ENCODE measurements at places on chromosomes 6 and 20.

DNA sequence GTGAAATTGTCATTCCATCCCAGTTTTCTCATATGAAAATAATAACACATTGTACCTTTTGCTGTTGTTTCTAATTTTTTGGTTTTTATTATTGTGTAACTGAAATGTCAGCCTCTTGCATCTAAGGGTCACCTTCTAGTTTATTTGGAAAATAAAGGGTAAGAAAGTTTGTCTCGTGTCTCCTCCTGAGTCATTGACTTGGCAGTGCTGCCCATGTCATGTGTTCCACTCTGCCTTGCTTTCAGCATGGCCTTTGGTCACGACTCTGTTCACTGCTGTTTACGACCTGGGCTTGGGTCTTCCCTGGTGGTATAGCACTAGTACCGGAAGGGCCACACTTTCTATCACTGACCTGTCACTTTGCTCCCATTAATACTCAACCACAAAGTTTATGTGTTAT, 171.4 kb upstream of the RSPO3 start:
- no peak for DNase-seq

- no peak for DNase-seq
Observed at GRCh38 chr20:1813101-1813529, 82.1 kb upstream of the SIRPA start.

- DNase-seq = no peak
Observed at GRCh38 chr20:59560588-59561227, 43.6 kb upstream of the PHACTR3 start.

DNA sequence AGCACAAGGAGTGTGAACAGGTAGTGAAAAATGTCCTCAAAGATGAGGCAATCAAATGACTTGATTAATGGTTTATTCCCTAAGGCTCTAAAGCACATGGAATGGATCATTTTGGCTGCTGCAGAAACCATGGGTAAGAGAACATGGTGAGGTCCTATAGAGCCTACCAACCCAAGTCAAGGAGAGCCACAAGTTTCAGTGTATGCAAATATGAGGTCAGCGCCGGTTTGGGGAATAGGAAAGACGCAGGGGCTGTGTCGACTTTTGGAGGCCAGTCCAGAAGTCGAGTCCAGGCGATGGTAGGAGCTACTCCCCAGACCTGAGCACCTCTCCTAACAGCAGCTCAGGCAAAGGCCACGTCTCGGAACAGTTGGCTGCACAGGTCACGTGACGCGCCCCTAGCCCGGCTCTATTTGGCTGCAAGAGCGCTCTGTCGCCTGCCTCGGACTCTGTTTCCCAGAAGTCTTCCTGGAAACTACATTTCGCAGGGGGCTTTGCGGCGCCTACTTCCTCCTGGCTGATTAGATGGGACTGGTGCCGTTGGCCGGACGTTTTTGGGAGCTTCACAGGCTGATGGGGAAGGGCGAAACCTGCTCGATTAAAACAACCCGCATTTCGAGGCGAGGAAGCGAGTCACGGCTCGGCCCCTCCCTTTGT, 74.4 kb upstream of the CHD6 start:
- DNase-seq = peak; percentile 27

- no peak for DNase-seq
Observed at GRCh38 chr6:24060982-24061754, 64.8 kb upstream of the NRSN1 start.

DNA sequence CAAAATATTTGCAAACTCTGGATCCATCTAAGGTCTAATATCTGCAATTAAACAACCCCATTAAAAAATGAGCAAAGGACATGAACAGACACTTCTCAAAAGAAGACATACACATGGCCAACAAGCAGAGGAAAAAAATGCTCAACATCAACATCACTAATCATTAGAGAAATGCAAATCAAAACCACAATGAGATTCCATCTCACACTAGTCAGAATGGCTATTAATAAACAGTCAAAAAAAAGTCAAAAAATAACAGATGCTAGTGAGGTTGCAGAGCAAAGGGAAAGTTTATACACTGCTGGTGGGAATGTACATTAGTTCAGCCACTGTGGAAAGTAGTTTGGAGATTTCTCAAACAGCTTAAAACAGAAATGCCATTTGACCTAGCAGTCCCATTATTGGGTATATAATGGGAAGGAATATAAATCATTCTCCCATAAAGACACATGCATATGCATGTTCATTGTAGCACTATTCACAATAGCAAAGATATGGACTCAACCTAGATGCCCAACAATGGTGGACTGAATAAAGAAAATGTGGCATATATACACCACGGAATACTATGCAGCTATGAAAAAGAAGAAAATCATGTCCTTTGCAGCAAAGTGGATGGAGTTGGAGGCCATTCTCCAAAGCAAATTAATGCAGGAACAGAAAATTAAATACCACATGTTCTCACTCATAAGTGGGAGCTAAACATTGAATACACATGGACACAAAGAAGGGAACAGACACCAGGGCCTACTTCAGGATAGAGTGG, 9.1 kb downstream of the ZNFX1 start:
- DNase-seq = no peak

GRCh38 chr6:159279790-159280277, 110.6 kb downstream of the FNDC1 start:
- no peak for DNase-seq

GRCh38 chr6:91506509-91506908, 919.6 kb upstream of the MAP3K7 start:
- DNase-seq = no peak

DNA sequence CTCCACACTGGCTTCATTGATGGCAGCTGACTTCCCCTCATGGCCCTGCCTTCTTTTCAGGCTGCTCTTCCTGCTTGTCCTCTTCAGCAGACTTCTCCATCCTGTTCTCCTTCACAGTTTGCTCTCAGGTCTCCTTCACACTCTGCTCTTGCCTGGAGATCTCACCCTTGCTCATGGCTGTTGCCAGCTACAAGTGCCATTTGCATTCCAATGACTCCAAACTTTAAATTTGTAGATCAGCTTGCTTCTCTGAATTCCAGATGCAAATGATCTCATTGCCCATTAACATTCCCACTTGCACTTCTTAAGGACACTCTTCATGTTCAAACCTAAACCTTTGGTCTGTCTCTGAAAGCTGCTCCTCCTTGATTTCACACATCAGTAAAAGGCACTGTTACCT, 343.0 kb downstream of the QKI start:
- no peak for DNase-seq

DNA sequence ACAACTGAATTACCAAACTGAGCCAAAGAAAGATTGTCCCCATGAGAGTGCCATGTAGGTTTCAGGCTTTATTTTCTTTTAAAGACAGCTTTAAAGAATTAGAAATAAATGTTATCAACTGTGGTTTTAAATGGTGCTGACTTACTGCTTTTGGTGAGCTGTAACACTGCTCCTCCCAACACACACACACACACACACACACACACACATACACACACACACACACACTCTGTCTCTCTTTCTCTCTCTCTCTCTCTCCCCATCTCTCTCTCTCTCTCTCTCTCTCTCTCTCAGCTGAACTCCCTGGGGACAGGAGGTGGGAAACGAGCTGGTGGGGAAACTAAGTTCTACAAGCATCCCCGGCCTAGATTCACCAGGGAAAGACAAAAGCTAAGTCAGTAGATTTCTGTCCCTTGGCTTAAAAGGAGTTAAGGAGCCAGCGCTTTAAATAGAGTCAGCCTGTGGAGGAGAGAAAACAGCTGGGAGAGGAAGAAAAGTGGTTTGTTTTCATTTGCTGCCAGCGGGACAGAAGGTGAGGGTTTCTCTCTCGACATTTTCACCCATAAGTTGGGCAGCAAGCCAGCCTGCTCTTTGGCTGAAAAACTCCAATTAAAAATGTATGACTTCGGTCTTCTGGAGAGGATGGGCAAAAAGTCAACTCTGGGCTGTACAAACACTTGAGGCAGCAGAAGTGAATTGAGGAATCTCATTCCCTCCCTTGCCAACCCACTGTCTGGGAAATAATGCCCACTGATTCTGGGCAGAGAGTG, 27.4 kb downstream of the CBLN4 start:
- peak; percentile 17 for DNase-seq

DNA sequence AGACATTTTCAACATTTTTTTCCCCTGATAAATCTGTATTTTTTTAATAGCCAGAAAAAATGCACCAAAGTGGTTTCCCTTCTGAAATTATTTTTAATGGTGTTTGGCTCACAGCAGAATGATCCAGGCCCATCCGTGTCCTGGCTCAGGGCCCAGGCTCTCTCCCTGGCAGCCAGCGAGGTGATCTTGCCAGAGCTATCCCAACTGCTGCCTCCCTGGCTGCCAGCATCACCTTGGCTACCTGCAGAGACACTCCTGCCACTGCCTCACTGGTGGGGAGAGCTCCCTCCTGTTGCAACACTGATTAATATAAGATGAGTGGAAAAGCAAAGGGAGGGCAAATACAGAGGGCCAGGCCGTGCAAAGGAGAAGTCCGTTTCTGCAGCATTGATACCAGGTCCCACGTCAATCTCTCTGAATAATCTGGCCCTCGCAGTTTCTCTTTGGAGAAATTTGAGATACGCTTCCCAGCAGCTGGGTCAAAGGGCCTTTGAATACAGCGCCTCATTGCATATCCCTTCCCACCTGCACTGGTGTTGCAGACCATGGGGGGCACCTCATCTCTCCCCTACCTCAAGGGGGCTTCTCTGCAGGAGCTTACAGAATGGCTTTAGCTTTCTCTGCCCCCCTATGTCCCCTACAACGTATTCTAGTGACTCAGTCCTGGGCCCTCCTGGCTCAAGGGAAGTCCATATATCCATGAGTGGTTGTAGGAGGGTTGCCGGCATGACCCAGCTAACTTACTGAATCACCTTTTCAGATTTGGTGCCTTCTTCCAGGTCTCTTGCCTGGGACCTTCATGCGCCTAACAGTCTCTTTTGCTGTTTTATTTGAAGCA, 12.8 kb upstream of the DSTN start:
- no peak for DNase-seq

DNA sequence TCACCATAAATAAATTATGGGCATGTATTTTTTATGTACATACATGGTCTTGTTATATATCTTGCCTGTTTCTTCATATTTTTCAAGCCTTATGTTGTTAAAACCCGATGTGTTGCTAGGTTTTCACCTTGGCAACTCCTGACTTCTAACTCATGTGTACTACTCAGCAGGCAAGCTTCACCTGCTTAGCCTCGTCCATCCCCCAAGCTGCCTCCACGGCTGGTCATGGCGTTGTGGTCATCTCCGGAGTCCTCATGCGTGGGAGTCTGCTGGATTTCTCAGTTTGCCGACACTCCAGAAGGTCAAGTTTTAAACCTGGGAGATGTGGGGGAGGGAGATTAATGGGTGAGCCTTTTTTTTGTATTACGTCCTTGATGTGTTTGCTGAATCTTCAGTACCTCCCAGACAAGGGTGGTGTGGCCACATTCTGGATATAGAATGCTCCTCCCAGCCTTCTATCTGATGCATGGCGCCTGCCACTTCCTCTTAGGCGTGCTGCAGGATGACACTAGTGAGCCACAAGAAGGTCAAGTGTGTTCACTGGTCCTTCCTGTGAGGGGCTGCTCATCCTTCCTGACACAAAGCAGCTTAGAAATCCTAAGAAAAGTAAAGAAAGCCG, 26.6 kb upstream of the EDN3 start:
- DNase-seq = no peak

Measured in NCI-H187 treated with DMSO at 0.1 percent for 48 hours (cell line).